ENCODE measurements at places on chromosomes 1 and 21.

DNA sequence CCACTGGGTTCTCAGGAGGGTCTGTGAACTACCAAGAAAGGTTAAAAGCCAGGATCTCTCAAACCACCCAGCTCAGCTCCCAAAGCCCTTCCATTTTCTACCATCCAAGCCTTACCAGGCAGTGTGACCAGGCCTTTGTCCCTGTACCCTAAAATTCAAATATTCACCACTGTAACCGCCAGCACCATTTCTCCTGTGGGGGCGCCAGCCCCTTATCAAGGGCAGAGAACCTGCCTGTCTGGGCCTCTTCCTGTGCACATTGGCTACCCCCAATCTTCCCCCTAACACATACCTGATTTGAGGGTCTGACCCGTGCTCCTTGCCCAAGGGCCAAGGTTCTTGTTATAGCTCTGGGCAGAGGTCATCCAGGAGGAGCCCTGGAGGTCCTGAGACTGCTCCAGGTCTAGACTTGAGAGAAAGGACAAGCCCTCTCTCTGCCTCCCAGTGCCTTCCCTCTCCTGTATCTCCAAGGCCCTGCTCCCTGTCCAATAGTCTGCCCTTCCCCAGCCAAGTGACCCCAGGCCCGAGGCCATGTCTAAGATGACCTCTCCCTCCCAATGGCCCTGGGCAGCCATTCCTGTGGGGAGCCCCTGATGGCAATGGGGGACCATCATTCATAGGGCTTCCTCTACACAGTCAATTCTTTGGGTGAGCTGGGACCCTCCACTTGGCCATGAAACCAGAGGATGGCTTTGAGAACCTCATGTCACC is 78.5 kb downstream of the FHAD1 start:
- DNase-seq = no peak

DNA sequence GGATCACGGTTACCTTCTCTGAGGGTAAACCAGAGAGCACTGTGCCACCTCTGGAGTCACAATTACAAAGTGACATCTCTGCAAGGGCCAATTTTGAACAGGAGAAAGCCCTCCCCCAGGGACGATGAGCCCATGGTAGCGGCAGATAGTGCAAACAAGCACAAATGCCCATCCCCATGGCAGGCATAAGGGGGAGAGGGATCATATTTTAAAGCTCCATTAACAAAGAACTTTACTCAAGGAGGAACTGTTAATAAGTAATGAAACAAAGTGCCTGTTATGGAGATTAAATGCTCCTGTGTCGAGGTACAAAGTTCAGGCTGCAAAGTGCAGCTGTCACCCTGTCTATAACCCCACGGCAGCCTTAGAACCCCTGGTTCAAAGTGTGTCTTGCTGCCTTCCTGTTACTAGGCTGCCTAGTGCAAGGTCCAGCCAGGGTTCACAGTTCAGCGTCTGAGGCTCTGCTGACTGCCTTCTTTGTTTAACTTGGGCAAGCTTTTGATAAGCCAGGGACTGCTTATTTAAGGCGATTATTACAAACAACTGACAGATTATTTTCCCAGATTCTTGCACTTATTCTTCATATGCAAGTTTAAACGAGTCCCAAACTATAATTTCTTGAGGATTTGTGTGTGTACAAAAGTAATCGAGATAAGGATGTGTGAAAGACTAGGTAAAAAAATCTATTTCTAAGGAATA is 75.7 kb upstream of the NRIP1 start:
- DNase-seq = peak; percentile 8

DNA sequence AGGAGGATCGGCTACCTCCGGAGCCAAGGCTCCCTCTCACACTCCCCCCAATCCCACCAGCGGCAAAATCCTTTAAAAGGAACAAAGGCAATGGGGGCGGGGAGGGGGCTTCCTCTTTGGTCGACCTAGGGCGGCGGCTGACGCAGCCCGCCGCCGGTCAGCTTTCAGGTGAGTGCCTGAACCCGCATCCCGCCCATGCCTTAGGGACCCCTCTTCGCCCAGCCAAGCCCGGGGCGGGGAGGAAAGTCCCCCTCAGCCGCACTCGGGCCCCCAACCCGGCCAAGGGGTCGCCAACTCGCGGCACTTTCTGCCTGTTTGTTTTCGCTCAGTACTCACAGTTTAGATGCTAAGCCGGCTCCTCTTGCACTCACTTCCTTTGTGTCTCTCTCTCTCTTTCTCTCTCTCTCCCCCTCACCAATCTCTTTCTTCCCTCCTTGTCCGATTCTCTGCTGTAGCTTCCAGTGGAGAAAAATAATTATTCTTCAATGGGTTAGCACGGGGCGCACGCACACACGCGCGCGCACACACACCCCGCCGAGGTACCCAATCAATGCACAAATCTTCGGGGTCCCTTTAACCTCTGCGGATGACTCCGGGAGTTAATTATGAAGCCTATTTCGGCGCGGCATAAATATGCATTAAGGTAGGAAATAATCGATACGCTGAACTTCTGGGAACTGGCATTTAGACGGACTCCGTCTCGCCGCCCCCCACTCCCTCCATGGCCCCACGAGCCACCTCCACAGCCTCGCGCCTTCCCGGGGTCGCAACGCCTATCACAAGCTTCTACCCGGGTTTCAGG is at the start of gene BLACAT1:
Gene BLACAT1, minus strand, starts transcription at position 465 of the 802 bp plus-strand sequence.
- no peak for DNase-seq

- DNase-seq = no peak
These were observed 30.3 kb upstream of the PLA2G2C start for GRCh38 chr1:20216574-20216973.

DNA sequence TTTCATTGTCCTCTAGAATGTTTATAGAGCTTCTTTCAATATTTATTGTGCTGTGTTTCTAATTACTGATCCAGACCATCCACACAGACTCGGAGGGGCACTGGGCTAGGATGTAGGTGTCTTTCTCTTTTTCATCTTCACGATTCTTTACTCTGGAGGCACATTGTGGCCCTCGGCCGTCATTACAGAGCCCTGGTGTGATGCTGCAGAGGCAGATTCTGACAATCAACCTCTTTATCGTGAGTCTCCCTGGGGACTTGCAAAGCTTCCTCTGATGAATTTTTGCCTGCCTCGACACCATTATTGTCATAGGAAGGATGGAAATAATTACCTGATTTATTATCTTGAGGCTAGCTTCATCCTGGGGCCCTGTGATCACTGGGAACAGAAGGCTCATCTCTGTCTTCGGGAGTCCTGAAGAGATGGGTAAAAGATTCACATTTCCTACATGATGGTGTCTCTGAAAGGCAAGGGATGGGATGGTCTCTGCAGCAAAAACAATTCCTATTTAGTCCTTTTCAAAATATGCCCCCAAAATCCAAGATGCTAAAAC is 89.4 kb downstream of the SEC16B start:
- DNase-seq = no peak

- no peak for DNase-seq
These were observed 164.4 kb upstream of the ZRANB2 start for GRCh38 chr1:71245246-71245645.

GRCh38 chr1:220084460-220084859 is 5.1 kb downstream of the BPNT1 start:
- no peak for DNase-seq
